NCI-H345 (cell line): ENCODE measurements at places on chromosomes 5 and 9.

DNA sequence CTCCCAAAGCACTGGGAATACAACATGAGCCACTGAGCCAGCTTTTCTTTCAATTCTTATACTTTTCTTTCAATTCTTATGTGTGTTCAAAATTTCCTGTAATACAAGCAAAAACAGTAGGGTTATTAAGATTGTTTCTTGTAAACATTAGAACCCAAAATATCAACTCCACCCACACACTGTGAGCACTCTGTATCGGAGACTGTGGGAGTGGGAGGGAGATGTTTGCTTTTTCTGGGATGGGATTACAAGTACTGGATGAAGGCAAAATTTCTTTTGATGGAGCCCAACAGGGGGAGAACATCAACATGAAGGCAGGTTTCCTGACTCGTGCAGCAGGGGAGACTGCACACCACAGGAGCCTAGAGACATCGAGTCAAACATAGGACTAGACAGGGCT lies 4.7 kb upstream of the CFAP90 start:
- DNase-seq: peak; percentile 14

DNA sequence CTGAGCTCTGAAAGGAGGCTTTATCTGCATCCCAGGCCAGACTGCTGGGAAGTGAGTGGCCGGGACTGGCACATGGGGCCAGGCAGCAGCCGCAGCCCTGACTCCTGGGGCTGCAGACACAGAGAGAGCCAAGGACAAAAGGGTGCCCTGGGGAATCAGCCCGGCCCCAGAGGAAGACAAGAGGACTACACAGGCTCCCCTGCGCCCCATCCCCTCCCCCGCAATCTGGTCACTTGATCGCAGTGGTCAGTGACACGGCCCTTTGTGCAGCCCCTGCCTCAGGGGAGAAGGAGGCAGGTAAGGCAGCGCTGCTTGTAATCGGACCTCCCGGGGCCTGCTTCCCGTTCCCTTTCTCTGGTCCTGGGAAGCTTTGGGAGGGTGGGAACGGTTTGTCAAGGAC lies 55.5 kb upstream of the FUBP3 start:
- DNase-seq: no peak

GRCh38 chr5:77797136-77797535 lies 21.0 kb upstream of the TBCA start:
- DNase-seq: no peak

DNA sequence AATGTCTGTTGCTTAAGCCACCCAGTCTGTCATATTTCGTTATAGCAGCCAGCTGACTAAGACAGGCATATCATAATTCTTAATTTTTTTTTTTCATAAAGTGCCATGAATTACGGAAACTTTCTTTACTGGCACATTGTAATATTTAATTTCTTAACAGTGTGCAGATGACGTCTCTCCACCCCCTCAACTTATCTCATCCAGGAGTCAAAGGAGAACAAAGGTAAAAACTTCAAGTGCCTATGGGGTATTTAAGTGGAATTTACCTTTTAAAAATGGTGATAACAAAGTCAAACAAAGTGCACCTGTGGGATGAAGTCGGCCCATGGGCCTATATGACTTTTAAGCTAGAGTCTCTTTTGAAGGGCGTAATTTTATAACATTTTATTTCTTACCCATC lies 539.4 kb downstream of the CDH9 start:
- DNase-seq: no peak

- DNase-seq: no peak
Observed at GRCh38 chr5:164319161-164319560, 813.7 kb downstream of the MAT2B start.

DNA sequence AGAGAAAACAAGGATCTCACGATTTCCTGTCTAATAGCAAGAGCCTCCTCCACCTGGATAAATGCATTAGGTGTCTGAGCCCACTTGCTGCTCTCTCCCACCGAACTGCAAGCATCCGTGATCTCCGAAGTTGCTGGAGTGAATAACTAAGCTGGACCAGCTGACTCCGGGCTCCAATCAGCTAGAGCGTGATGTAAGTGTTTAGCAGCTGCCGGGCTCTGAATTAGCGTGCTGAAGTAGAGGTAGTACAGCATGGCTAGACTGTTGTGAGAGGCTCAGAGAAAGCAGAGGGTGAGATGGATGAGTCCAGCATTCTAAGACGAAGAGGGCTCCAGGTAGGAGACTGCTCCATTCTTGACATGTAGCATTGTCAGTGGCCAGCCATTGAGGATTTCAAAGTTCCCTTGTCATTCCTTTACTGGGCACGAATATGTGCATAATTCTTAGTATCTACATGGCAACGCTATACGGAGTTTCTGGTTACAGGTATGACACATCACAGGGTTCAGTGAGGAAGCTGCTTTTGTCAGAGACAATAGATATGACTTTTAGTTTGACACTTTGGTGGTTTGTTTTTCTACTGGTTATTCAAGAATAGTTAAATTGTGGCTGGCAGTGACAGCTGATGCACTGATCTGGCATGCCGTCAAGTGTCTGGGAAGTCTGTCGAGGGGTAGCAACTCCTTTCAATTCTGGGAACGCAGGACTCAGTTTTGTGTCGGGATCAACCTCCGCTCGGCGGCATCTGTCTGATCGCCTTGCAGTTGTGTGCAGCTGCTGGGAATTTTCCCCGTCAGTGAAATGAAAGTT lies 232.6 kb downstream of the MAST4 start:
- no peak for DNase-seq

- no peak for DNase-seq
Observed at GRCh38 chr5:31385774-31386537, 145.9 kb downstream of the DROSHA start.

- peak; percentile 28 for DNase-seq
Observed at GRCh38 chr9:71001780-71002386, 119.5 kb downstream of the TRPM3 start.

- no peak for DNase-seq
Observed at GRCh38 chr5:83636156-83636555, 84.5 kb downstream of the HAPLN1 start.

DNA sequence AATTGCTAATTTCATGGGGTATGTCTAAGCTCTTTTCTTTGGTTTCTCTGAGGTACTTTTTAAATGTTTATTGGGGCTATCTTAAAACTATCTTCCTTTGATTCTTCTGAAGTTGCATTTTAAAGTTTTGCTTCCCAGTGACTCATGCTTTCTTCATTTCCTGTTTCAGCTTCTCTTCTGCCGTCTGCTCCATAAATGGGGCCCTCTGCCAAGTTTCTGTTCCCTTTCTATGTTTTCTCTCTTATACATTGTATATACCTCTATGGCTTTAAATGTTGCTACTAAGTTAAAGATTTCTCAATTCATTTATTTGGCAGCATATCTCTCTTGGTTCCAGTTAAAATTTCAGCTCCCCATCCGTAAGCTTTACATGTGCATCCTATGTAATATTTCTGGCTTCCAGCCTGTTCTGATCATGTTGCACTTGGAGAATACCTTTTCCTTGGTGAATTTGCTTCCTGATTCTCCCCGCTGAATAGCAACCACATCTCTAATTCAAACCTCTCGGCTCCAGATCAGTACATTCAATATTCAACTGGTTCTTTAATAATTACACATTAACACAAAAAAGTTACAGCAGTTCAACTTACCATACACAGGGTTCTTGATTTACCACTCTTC lies 125.3 kb downstream of the ST8SIA4 start:
- DNase-seq: no peak

- no peak for DNase-seq
Observed at GRCh38 chr5:143707806-143708205, 104.2 kb upstream of the HMHB1 start.

DNA sequence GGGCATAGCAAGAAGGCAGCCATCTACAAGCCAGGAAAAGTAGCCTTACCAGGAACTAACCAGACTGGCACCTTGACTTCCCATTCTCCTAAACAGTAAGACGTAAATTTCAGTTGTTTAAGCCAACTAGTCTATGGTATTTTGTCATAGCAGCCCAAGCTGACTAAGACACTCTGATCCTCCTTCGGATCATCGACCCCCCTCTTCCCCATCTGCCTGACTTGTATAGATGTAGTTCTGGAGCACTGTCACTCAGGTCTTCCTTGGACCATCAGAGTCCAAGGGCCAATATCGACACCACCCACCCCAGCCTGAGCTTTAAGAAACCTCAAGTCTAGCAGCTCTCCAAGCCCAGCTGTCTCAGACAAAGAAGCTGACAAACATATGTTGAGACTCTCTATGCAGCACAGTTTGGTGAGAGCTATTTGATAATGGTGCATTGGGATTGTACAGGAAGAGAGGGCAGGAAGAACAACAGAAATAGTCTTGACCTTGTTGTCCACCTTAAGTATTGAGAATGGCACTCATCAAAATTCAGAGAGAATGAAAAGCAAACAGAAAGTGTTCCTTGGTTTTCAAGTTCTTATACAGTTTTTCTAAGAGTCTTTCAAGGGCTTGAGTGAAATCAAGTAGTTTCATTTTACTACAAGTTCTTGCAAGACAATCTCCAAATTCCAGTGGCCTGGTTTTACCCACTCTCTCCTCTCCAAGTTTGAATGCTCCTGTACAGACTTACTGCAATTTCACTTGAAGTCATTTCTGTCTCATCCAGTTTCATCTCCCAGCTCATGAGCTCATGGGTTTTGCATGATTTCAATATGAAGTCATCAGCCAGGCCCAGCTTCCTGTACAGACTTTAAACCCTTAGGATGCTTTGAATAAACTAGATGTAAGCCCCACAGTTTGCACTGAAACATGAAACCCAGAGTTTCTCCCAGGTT lies 122.3 kb upstream of the RAI14 start:
- DNase-seq: no peak

GRCh38 chr9:80649001-80649420 lies 1040.3 kb downstream of the TLE1 start:
- DNase-seq: no peak

GRCh38 chr9:135992486-135993408 lies 31.6 kb upstream of the UBAC1 start:
- peak; percentile 75 for DNase-seq

DNA sequence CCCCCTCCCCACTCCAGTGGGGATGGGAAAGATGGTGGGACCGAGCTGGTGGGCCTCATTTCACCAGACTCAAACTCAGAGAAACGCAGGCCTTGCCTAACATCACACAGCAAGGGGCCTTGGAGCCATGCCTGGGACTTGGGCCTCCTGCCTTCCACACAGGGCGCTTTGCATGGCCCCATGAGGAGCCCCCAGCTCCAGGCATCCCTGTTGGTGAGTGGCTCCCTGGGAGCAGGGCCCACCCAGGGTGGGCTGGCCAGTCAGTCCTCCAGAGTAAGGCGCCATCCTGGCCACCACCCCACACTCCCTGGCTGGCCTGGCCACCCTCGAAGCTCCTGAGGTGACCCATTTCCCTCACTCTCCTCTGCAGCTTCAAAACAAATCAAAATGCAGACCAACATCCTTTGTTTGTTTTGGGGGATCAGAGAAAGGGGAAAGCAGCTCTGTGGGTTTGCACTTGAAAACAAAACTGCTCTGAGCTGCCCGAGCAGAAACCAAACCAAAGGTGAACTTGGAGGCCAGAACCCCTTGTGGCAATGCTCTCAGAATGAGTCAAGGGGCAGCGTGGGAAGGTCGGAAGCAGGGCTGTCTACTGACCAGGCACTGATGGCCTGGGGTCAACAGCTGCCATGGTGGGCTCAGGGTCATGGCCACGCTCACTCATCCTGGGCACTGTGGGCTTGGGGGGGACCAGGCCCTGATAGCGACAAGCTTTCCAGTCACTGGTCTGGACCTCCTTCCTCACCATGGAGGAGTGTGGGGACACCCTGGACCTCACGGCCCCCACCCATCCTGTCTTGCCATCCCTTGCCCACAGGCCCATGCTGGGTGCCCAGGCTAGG lies 37.0 kb upstream of the VDAC1 start:
- DNase-seq: no peak

GRCh38 chr5:78760770-78761169 lies 112.2 kb upstream of the LHFPL2 start:
- no peak for DNase-seq

GRCh38 chr5:75716715-75717081 lies 539 bp downstream of the POC5 start:
- DNase-seq: no peak

GRCh38 chr9:84772511-84772910 lies 103.0 kb downstream of the NTRK2 start:
- no peak for DNase-seq

GRCh38 chr9:124264823-124265233 lies 7.1 kb downstream of the NEK6 start:
- DNase-seq: no peak

DNA sequence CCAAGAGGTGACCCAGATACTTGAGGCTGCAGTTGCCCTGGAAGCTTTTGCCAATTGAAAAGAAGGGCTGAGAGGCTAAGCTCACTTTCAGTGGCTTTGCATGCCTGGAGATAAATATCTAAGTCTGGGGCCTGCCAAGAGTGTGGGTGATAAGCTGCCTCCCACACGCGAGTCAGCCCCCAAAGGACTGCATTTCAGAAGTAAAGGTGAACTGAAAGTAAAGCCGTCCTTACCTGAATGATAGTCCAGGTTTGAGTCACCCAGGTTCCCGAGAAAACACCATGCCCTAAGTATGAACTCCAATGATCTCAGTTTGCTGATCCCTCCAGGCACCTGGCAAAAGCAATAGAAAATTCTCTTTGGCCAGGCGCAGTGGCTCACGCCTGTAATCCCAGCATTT lies 22.5 kb upstream of the N4BP3 start:
- DNase-seq: no peak

DNA sequence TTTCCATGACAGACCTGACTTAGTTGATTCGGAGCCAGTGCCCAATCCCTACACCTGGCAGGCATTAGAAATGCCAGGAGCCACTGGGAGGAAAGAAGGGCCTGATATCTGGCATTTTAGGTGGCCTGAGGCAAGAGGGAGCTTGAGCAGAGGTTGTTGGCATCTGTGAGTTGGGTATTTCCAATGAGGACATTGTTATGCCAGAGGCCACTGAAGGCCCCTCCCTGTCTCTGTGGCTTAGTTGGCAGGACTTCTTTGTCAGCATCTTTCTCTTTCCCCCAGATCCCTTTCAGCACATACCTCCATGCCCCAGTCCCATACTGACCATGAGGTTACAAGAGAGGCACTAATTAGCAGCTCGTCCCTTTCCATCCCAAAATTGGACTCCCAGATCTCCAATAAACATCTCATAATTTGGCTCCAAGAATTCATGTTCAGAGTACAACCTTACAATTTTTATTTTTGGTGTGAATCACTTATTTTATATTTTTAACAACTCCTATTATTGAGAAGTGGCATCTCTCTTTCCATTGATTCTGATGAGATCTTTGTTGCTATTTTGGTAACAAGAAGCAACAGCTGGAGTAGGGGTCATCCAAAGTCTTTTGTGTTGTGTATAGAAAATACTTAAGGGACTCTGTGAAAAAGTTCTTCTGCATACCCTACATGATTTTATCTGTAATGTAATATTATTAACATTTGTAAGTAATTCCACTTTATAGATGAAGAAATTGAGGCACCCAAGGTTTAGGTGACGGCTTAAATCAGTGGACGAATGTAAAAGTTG lies 68.6 kb upstream of the MAP3K1 start:
- DNase-seq: no peak

GRCh38 chr5:175751369-175751768 lies 93.5 kb downstream of the HRH2 start:
- DNase-seq: no peak

DNA sequence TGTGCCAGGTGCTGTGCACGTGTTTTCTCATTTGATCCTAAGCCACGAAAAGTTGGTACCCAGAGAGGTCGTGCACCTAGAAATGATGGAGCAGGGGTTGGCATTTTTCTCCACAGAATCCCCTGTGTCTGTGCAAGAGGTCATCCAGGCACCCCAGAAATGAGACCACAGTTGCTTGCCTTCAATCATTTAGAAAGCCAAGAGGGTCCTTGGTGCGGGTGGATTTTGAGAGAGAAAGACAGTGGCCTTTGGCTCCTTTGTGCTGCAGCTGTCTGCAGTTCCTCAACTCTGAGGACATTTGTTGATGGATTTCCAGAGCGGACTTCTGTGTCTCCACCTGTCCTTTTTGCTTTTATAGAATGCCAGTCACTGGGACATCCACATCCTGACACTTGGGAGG lies 33.8 kb upstream of the SPRY4 start:
- DNase-seq: no peak

GRCh38 chr5:171595801-171596231 lies 176.4 kb downstream of the FGF18 start:
- no peak for DNase-seq
